ENCODE measurements at places on chromosomes 6 and 20.

DNA sequence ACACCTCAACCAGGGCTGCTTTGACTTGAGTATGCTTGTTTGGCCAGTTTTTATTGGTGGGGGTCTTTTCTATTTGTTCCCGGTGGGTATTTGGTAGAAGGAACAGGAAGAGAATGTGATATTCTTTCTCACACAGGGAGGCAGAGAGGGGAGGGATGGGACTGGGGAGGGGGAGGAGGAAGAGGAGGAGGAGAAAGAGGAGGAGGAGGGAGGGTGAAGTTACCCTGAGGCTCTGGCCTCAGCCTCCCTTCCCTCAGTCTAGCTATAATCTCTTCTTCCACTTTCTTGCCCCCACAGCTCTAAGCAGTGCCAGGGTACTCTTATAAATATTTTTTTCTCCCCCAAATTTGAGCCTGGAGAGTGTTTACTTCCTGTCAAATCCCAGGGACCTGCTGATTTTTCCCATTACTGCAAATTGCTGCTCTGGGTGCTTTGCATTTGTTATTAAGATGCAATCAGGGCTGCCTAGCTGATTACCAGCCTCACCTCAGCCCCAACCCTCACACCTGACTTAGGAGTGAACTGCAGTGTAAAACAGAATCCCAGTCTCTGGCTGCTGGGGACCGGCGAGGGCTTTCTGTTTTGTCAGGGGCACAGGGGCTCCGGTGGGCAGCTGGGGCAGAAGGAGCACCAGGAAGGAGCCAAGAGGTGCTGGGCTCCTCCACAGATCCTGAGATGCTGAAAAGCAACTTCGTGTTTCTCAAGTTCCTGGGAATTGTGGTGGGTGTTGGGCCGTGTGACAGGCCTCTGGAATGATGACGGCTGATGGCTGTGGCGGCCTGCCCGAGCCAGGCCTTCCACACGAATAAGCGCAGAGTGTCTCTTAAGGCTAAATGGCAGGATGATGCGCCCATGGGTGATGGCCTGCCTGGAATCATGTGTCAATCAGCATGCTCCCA lies 141.4 kb downstream of the CD83 start:
- DNase-seq = no peak

GRCh38 chr6:17600527-17601385 lies 654 bp downstream of the FAM8A1 start:
- peak; percentile 65 for DNase-seq

- no peak for DNase-seq
Measured at GRCh38 chr20:43167615-43168014, 22.1 kb downstream of the PTPRT start.

DNA sequence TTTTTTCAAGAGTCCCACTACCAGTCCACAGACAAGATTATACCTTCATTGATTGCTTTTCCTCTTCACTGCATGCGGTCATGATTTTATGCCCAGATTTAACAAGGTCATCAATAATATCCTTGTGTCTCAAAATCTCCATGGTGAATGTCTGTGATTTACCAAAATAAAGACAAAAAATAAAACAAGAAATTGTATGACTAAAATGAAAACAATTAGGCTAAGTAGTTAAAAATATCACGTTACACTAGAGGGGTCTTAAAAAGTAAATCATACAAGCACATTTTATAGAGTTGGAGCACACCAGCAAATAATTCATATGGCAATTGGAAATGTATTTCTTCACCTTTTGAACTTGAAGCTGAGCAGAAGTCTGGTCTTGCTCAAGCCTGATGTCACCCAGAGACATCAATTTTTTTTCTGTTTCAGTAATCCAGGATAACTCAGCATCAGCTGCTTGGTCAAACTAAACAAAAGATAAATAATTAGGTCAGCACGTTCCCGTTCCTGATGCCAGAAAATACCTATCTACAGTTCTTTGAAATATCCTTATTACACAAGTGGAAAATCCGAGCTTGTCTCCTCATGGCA lies 125.4 kb downstream of the DST start:
- no peak for DNase-seq

DNA sequence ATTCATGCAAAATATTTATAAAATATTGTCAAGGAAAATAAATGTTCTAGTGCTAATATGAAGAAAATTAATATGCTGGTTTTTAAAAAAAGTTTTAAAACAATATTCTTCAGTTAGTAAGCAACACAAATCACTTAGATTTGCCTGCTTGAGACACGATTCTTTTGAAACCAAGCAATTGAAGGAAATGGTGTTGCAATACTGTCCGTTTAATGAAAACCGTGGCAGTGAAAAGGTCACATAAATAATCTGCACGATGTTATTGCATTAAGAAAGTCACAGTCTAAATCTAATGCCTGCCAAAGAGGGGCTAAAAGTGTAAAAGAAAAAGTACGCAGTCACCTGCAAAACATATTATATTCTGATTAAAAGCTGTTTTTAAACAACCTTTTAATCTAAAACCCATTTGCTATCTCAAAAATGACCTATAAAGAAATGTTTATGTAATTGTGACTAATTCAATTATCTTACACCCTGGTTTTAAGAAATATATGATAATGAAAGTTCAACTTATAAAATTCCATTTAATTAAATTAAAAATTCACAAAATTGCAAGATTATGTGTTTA lies 143.0 kb downstream of the GMDS start:
- no peak for DNase-seq

DNA sequence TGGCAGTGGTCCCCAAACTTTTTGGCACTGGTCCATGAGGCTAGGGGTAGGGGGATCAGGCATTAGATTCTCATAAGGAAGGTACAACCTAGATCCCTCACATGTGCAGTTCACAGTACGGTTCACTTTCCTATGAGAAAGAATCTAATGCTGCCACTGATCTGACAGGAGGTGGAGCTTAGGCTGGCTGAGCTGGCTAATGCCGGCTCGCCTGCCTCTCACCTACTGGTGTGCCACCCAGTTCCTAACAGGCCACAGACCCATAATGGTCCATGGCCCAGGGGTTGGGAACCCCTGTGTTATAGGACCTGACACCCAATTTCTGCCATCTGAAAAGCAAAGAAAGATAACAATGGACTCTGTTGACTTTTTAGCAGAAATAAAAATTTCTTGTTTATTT lies 199.6 kb downstream of the GMPR start:
- peak; percentile 61 for DNase-seq

- no peak for DNase-seq
Measured at GRCh38 chr6:148261470-148261869, 81.2 kb upstream of the SASH1 start.

DNA sequence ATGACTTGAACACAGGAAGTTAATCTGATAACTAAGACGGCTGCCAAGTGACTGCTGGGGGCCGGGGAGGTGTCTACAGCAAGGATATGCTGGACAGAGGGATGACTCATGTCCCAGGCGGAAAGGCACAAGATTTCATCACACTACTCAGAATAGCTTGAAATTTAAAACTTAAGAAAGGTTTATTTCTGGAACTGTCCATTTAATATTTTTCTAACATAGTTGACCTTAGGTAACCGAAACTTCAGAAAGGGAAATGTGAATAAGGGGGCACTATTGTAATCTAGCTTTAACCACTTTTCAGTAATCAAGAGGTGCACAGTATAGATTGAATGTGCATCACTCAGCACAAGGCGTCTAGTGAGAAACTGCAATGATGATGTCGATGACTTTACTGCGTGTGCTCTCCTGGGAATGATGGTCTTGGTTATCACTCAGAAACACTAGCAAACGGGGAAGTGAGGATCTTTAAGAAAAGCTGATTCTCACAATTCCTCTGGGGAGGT lies 171.5 kb downstream of the QKI start:
- no peak for DNase-seq

GRCh38 chr6:45448417-45449389 lies 71.0 kb upstream of the SUPT3H start:
- DNase-seq = no peak

DNA sequence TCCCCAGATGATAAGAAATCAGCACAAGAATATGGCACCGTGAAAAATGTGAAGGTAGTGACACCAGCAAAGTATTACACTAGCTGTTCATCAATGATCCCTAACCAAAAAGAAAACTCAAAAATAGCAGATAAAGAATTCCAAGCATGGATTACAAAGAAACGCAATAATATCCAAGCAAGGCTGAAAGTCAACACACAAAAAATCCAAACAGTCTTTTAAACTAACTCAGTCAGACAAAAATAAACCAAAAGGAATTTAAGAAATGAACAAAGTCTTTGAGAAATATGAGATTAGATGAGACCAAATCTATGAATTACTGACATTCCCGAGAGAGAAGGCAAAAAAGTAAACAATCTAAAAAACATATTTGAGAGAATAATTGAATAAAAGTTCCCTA lies 976.1 kb upstream of the MAP3K7 start:
- DNase-seq = no peak

DNA sequence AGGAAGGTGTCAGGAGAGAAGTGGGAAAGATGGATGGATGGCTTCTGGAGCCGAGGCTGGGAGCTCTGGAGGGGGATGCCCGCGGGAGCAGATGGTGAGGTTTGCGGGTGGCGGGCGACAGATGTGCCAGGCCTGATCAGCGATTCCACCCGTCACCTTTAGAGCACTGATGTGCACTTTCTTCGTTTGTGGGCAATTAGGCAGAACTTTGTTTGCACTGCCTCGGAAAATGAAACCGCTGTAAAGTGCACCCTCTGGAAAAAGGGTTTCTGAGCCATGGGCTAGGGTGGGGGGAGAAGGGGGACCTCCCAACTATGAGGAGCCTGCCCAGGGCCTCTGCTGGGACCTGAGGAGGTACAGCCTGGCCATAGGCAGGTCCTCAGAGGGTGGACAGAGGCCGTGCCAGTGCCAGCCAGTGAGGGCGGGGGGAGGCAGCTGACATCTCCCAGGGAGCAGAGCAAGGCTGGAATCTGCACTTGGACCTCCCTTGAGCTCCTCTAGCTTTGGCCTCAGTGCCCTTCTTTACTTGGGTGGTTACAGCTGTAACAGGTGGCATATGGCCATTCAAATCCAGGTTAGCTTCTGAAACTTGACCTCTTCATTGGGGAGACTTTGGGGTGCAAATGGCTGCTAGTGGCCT lies 58.7 kb downstream of the CD40 start:
- DNase-seq = no peak

GRCh38 chr20:13260650-13261279 lies 39.7 kb downstream of the ISM1 start:
- no peak for DNase-seq

DNA sequence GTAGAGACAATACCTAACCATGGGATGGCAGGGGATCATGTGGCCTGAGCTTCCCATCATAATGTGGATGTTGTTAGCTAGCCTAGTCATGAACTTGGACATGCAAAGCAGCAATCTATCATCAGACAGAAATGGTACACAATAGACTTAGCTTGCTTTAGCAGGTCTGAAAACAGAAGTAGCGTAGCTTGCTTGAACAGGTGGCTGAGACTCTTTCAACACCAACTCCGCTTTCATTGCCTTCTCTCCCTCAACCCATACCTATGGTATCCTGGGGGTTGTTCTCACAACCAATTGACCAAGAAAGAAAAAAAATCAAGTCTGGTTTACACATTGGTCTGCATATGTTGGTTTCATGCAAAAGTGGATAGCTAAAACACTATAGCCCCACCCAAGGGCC lies 23.0 kb downstream of the CD164 start:
- no peak for DNase-seq

DNA sequence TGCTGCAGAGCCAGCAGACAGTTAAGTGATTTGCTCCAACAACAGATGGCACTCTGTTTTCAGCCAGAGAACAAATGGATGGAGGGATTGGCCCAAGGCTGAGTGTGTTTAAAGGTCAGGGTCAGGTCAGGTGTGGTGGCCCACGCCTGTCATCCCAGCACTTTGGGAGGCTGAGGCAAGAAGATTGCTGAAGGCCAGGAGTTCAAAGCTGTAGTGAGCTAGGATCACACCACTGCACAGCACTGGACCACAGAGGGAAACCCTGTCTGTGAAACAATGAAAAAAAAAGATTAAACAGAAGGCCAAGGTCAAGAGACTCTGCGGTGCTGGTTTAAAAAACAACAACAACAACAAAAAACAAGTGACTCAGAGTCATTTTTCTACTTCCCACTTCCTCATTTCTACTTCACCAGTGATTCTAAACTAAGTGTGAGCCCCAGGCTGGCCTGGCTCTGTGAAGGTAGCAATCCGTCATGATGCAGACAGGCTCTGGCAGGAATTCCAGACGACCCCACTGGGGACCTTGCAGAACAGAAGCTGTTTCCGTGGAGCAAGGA lies 42.5 kb upstream of the ARMC2 start:
- no peak for DNase-seq

GRCh38 chr6:136647363-136647852 lies 97.2 kb upstream of the MAP7 start:
- peak; percentile 53 for DNase-seq

GRCh38 chr6:31712296-31712695 lies 2.9 kb upstream of the LY6G6D start:
- no peak for DNase-seq

- DNase-seq = no peak
Measured at GRCh38 chr6:24009319-24009718, 116.7 kb upstream of the NRSN1 start.

DNA sequence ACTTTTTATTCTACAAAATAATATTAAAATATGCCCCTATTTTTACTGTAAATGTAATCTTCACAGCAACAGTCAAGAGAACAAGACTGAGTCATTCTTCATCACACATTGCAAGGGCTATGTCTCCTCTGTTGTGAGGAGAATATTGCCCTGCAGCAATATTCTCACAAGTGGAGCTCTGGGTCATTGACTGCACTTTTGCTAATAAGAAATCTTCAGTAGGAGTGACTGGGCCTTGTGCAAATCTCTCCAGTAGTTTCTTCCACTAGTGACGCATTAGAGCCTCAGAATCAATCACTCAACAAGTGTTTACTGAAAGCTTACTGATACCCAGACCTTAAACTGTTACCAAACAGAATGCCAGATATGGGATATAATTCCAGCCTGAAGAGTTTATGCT lies 49.1 kb downstream of the LAMA2 start:
- DNase-seq = no peak

- no peak for DNase-seq
Measured at GRCh38 chr20:53522026-53522425, 71.6 kb downstream of the ZNF217 start.

GRCh38 chr6:122666418-122666817 lies 56.2 kb downstream of the PKIB start:
- DNase-seq = no peak

DNA sequence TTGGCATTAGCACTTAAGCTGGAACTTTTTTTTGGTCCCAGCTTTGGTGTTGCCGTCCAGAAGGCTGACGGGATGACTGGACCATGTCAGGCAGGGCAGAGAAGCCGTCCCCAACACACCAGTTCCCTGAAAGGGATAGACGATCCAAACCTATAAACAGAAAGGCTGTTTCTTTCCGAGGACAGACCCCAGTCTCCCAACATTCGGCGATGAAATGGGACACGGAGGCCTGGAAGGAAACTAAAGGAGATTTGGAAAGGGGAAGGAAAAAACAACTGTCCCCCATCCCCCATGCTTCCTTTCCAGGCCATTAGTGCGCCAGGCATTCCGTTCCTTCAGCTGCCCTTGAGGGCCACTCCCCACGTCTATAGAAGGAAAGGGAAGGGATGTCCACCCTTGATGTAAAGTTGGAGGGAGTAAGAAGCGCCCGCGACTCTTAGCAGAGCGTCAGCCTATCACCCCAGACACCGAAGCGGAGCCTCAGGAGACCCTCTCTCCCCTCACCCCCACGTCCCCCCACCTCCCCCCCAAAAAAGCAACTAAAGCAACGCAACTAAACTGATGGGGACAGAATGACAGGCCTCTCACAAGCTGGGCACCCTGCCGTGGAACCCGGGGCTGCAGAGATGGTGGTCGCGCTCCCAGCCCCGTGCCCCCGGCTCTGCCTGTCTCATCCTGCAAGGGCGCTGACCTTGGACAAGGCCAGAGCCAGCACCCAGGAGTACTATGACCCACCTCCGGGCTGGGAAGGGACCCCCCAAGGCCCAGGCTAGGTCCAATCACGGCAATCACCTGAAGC lies 638 bp downstream of the BLCAP start:
- no peak for DNase-seq

All from activated T-cell treated with anti-CD3 and anti-CD28 coated beads, Interleukin-2, amount 50 U/mL, for 72 hours (primary cell).